ENCODE measurements at places on chromosomes 3 and 15.

GRCh38 chr3:25619382-25619781 lies 45.3 kb downstream of the TOP2B start:
- DNase-seq = no peak

DNA sequence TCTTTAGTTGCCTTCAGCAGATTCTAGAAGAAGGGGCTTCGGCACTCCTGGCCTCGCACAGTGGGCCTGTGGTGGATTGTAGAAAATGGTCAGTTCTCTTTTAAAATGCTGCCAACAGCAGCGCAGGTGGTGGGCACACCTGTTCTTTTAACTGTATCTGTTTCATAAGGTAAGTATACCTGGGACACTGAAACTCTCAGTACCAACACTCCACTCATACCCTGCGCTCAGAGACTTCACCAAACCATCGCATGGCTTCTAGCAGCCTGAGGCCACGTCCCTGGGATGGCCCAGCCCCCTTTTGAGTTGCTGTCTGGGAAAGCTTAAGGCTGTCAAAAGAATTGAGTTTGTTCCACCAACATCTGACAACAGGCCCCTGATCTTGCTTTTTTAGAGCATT lies 56.7 kb upstream of the MCF2L2 start:
- no peak for DNase-seq

DNA sequence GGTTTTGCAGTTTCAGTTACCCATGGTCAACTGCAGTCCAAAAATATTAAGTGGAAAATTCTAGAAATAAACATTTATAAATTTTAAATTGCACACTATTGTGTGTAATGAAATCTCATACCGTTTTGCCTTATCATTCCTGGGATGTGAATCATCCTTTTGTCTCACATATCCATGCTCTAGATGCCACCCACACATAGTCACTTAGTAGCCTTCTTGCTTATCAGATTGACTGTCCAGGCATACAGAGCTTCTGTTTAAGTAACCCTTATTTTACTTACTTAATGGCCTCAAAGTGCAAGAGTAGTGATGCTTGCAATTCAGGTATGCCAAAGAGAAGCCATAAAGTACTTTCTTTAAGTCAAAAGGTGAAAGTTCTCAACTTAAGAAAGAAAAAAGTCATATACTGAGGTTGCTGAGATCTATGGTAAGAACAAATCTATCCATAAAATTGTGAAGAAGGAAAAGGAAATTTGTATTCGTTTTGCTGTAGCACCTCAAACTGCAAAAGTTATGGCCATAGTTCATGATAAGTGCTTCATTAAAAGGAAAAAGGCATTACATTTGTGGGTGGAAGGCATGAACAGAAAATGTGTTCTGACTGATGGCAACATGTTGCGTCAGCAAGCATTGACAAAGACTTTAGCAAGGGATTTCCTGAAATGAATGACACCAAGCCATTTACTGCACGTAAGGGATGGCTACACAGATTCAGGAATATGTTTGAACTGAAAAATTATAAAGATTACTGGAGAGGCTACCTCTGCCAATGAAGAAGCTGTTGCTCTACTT lies 43.8 kb downstream of the SPATA16 start:
- no peak for DNase-seq

- no peak for DNase-seq
Measured at GRCh38 chr3:105700575-105700974, 168.2 kb downstream of the CBLB start.

DNA sequence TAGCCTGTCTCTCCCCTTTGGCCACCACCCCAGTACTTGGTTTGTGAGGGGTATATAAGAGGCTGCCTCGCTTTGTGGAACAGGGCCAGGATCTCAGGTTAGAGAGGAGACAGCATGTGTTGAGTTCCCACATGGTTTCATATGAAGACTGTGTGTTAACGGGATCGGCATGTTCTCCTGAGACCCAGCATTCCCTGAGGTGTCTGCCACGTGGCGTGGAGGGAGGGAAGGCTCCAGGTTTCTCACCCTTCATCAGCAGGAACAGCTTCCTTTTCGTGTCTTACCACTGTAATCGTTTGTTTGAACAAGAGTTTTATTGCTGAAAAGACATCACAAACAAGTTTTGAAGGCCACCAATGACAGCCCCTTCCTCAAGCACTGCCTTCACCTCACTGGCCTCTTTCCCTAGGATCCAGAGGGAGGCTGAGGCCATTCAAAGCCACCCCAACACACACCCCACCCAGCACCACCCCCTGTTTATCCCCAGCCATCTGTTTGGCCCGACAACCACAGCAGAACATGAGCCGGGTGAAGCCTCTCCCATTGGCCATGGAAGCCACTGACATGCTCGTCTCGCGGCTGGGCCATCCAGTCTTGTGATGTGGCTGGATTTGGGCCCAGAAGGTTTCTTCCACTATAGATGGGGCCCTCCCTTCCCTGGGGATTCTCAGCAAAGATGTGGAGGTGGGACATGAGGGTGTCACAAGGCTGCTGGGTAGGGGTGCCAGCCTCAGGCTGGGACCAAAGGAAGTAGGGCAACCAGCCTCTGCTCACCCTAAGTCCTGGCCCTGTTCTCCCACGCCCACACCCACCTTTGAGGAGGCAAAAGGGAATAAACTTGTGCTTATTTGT lies 10.0 kb downstream of the BHLHE40 start:
- no peak for DNase-seq

DNA sequence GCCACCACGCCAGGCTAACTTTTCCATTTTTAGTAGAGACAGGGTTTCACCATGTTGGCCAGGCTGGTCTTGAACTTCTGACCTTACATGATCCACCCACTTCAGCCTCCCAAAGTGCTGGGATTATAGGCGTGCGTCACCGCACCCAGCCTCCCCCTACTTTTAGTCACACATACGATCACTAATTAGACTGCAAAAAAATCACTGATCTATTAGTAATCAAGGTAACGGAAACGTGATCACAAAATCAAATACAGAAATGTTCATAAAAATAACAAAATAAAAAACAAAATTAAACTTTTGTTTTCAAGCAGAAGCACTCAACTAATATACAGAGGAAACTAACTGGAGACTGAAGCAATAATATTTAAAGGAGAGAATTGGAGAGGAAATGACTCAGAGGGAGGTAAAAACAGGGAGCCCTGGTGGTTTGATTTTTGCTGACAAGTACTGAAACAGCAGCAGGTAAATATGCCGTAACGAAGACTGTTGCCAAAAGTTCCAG lies 4.6 kb downstream of the WDR53 start:
- DNase-seq = peak; percentile 28

DNA sequence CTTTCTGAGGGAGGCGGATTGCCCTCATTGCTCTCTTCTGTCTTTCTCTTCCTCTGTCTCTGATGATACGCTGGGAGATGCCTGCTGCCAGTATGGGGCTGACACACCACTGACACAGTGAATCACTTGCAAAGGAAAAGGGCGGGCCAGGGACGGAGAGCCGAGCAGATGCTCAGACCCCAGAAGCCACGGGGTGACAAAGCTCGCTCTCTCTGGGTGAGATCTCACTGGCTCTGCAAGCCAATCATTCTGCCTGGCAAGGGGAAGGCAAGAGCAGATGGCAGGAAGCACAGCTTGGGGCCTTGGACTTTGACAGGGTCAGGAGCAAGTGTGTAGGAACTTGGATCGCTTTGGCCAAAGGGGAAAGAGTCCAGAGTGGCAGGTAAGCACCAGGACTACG lies 198.7 kb downstream of the NTRK3 start:
- DNase-seq = no peak

DNA sequence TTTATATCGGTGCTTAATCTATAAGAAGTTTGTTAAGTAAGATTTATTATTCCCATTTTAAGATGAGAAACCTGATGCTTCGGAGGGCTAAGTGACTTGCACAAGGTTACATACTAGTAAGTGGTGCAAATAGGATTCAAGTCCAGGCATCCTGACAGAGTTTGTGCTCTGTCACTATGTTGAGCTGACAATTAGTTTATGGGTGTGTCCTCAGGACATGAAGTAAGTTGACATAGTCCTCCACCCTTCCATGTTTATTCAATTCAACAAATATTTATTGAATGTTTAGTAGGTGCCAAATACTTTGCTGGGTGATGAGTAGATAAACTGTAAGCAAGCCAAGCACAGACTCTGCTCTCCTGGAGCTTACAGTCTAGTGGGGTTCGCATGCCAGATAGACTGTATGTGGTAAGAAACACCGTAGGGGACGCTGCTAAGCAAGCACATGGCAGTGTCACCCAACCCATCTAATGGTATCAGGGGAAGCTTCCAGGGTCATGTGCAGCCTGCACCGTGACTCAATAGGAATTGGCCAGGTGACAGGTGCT lies 342.7 kb upstream of the SATB1 start:
- no peak for DNase-seq

GRCh38 chr3:4906107-4906621 lies 73.1 kb upstream of the BHLHE40 start:
- DNase-seq = no peak

GRCh38 chr15:66749841-66750575 lies 48.0 kb downstream of the SMAD6 start:
- no peak for DNase-seq

DNA sequence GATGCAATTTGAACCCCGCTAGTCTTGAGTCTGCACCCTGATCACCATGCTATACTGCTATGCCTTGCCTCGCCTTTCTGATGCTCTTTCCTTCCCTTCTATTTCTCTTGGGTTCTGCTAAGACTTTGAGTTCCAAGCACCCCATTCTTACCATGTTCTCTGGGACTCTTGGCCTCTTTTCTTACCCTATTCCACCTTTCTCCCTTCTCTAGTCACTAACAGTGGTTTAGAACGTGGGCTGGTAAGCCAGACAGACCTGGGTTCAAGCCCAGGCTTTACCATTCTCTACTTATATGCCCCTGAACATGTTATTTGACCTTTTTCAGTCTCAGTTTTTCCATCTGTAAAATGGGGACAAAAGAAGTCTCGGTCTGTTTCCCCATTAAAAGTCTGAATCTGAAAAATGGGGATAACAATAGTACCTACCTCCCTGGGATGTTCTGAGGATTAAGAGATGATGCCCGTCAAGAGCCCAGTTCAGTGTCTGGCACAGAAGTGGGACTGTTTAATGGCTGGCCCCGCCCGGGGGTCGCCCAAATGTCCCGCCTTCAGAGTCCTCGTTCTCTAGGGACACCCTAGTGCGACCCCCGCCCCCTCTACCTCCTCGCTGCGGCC lies 376 bp downstream of the TADA3 start:
- DNase-seq = no peak

DNA sequence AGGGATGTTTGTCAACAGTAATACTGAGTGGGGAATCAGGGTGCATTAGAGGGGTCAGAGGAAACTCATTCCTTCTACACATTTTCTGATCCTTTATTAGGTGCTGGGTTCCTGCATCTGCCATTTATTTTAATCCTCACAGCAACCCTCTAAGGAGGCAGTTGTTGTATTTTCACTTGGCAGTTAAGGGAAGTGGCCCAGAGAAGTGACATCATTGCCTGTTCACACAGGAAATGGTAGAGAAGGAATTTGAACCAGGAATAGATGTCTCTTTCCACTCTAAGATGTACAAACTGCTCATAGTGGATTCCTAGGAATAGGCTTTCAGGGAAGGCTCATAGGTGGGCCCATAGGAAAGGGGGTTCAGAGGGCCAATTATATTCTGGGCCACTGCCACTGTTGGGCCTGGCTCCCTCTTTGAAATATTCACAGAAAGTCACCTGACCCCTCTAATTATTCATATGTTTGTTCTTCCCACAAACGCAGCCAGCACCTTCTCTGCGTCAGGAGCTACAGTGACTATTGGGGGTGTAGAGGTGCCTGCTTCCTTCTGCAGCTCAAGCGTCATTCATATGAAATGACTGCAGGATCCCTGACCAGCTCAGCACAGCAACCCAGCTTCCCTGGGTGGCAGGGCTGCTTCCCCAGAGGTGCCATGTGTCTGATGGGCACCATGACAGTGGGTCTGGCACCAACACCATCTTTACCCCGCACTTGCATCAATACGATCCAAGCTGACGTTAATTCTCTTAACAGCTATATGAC lies 163.9 kb upstream of the SMAD3 start:
- DNase-seq = peak; percentile 52

DNA sequence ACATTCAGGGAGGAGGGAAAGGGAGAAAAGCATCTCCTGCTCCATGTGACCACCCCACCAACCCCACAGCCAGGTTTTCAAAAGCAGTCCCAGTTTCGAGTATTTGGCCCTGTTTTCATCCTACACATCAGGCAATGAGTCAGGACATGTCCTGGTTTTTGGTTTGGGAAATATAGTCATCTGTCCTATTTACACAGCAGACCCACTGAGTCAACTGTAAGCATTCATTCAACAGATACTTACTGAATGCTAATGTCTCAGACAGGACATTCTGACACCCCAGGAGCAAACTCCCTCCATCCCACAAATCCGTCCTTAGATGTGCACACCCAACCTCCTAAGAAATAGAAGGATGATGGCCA lies 32.9 kb downstream of the IGDCC3 start:
- no peak for DNase-seq

DNA sequence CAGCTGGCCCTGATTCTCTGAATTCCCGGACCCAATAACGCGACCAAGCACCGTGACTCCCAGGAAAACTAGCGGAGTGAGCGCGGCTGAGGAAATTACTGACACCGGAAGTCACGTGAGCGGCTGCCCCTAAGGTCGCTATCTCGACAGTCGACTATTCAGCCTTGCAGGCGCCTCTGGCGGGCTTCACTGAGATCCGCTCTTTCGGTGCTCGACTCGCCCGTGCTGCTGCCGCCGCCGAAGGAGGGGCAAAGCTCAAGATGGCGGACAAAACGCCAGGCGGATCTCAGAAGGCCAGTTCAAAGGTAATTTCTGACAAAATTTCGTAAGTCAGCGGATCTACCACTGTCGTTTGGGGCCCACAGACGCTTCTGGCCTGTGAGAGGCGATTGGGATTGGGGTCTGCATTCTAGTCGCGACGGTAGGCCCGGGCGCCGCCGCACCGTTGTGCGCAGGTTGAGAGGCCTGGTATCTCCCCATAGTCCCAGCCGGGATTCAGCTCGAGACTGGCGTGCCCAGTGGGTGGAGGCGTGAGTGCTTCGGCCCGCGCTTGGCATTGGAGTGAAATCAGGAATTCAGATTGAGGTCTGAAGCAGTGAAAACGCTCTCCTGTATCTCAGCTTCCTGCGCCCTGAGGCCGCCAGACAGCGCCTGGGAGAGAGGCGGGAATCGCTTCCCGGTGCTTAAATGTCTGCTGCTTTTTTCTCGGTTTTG lies at the start of gene U2SURP:
Gene U2SURP, plus strand, starts transcription at position 202 of the 714 bp plus-strand sequence. Its CDS starts 59 bp downstream, at position 261.
- DNase-seq = peak; percentile 95

DNA sequence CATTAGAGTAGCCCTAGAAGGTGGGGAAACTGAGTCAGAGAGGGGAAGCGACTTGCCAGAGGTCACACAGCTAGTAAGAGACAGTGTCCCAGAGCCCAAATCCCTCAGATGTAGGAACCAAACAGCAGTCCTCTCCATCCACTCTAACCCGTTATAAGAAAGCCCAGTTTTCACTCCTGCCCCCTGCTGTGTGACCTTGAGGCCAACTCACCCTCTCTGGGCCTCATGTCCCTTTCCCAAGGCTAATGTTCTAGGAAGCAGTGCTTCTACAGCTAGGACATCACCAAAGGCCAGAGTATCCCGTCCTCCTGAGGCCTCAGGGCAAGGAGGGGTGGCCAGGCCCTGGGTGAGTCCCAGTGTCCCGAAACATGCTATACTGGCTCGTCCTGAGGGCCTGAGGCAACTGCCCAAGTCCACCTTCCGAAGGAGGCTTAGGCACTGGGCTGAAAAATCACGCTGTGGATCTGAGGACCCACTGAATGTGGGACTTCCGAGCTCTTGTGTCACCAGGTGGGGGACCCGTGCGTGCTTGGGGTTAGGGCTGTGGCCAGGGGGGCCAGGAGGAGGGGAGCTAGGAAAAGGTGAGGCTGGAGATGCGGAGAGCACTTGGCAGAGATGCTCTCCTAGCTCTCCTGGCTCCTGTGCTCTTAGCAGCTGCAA lies 109.2 kb upstream of the SLC6A11 start:
- DNase-seq = no peak

- no peak for DNase-seq
Measured at GRCh38 chr3:185405664-185406063, 42.7 kb downstream of the MAP3K13 start.

- no peak for DNase-seq
Measured at GRCh38 chr3:191301017-191301416, 28.2 kb upstream of the CCDC50 start.
